ENCODE measurements at places on chromosomes 3 and 15.

DNA sequence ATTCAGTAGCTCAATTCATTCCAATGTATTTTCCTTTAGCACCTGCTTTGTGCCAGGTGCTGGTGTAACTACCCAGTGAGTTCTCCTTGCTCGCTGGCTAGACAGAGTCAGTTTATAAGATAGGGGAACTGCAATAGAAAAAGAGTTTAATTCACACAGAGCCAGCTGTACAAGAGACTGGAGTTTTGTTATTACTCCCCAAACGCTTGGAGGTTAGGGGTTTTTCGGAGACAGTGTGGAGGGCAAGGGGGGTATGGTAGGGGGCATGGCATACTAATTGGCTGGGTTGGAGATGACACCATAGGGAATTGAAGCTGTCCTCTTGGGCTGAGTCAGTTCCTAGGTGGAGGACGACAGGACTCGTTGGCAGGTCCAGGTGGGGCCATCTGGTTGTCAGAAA lies 5.4 kb upstream of the CFAP91 start:
- no peak for DNase-seq

DNA sequence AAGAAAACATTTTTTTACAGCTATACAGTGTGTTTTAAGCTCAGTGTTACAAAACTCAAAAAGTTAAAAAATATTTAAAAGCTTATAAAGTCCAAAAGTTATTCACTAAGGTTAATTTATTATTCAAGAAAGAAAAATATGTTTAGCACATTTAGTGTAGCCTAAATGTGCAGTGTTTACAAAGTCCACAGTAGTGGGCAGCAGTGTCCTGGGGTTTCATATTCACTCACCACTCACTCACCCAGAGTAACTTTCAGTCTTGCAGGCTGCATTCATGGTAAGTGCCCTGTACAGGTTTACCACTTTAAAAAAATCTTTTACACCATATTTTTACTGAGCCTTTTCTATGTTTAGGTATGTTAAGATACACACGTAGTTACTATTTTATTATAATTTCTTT lies 300.2 kb upstream of the TRIM42 start:
- no peak for DNase-seq

DNA sequence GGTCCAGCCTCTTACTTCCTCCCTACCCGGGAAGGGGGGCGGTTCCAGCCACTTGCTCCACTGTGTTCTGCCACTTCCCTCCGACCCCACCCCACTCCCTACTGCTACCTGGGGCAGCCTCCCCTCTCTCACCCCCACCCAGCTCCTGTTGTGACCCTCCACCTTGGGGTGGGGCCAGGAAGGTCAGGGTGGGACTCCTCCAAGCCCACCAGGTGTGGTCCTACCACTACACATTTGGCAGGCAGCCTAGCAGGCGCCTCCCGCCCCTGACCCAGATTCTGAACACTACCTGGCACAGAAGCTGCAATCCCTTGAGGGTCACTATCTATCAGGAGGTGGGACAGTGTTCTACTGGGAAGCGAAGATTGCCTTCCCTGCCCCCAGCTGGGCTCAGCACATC lies 13.7 kb upstream of the RAF1 start:
- no peak for DNase-seq

DNA sequence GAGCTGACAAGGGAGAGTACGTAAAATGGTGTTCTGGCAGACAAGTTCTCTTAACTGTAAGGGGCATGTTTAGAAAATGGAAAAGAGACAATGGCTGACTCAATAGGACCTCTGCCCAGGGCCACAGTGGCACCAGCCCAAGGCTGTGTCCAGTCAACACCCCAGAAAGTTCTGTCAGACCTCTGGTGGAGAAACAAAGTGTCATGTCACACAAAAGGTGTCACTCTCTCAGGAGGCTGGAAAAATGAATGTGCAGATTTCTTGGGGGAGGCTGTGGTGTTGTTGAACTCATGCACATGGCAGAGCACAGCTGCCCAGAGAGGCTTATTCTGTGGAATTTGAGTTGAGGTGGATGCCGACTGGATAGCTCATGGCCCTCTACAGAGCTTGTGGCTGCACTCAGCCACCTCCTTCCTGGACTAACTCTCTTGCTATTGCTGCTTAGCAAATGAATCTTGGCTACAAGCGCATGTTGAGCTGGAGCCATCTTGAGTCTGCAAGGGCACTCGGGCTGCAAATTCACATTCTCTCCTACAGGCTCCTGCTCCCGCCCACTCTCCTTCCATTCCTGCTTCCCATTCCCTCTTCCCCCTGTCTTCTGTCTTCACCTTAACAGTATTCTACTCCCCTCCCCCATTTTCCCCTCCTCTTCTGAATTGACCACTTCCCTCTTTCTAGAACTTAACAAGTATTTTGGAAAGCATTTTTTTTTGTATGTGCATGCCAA lies 55.8 kb upstream of the SLC7A14 start:
- DNase-seq, result no peak

DNA sequence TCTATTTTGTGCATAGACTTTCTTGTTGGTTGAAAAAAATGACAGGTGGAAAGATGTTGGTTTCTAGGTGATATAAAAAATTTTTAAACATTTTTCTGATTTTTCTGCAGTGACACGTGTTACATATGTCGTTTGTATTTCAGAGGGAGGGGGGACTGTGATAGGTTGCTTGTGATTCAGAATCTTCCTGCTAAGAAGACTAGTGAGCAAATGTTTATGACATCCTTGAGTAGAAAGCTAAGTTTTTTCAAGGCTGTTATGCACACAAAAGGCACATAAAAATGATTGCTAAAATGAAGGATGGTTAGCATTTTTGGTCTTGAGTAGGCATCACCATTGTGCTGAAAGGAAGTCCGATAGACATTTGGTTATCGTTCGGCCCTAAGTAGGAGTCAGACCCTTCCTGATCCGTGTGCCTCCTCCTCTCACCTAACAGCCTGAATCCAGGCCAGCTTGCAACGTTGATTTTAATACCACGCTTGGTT lies 1.5 kb downstream of the ZNF639 start:
- no peak for DNase-seq

DNA sequence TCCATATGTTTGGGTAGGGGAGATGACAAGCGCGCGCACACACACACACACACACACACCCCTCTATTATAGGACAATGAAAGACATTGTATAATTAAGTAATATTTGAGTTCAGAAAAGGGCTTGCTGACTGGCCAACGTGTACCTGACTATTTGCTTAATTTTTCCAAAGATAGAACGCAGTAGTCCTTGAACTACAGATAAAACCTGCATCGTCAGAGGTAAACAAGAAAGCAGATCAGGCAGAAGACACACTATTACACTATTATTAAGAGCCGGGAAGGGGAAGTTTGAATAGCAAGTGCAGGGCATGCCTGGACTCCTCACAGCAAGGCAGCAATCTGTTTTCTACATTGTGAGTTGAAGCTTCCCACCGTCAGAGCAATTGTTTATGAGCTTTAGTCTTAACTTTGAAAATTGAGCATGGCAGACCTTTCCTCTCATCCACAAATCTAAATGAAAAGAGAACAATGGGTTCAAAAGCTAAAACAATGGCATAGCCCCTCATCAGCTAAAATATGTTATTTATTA lies 427.7 kb downstream of the GABRG3 start:
- peak; percentile 43 for DNase-seq

- no peak for DNase-seq
Measured at GRCh38 chr3:100003609-100004503, 110.4 kb downstream of the FILIP1L start.
